ENCODE measurements at places on chromosomes 1 and 21. TPM values are rescaled to one million over a fixed set of nuclear protein-coding genes. Genes with fewer than 3 reads are reported as not detected.

Gene LRRC71
- not detected for polyA plus RNA-seq

Gene MXRA8
- 0.92 TPM for polyA plus RNA-seq

Gene C2CD2
- polyA plus RNA-seq: 0.88 TPM

Gene MMP23B
- polyA plus RNA-seq: 4.3 TPM

Gene SH2D1B
- not detected for polyA plus RNA-seq

Gene BNIPL
- 0.16 TPM for polyA plus RNA-seq

Gene FOXO6
- polyA plus RNA-seq: 0.59 TPM

Gene CLCNKA
- polyA plus RNA-seq: not detected

Gene CEP350
- 31.9 TPM for polyA plus RNA-seq

Gene TMEM51
- 1.7 TPM for polyA plus RNA-seq

Gene NEK2
- polyA plus RNA-seq: 0.98 TPM

Gene XCL2
- not detected for polyA plus RNA-seq

Gene TMCO1
- 116 TPM for polyA plus RNA-seq

Gene KIAA0040
- polyA plus RNA-seq: not detected

Gene ITLN2
- not detected for polyA plus RNA-seq

Gene CRP
- polyA plus RNA-seq: 0.98 TPM

Gene SLAMF9
- not detected for polyA plus RNA-seq

Gene PODN
- 0.07 TPM for polyA plus RNA-seq

Gene TEX38
- polyA plus RNA-seq: not detected

Gene CCDC27
- not detected for polyA plus RNA-seq

Gene HSD3B2
- not detected for polyA plus RNA-seq

Gene PLA2G2F
- not detected for polyA plus RNA-seq

Measured in neural cell (in vitro differentiated cells).